ENCODE measurements at places on chromosomes 5 and 9.
A peak's percentile ranks its signal among the peaks of the same experiment; 100 is the strongest.

- DNase-seq, result no peak
These were observed 146.9 kb downstream of the GOLPH3 start for GRCh38 chr5:32027093-32027716.

- no peak for DNase-seq
These were observed 8.1 kb upstream of the ZBTB43 start for GRCh38 chr9:126796758-126797157.

- DNase-seq, result peak; percentile 24
These were observed 61.0 kb downstream of the ARL15 start for GRCh38 chr5:54249210-54250028.

GRCh38 chr5:143913008-143913752 is 101.2 kb downstream of the HMHB1 start:
- DNase-seq, result no peak

DNA sequence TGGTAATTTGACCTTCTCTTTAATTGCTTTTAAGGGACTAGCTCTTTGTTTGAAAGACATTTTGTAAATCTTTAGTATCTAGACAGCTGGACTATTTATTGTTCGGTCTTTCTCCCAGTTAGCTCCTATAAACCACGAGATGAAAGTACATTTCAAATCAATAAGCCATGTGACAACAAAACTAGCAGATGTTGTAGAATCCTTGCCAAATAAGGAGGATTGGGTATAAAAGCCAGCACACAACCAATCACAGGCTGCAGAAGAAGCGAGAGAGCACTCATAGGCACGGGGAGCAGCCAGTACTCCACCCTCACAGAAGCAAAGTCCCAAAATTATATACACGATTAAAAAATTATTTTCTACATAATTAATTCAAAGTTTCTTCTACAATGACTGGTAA is 8.1 kb upstream of the OMD start:
- no peak for DNase-seq

- DNase-seq, result no peak
These were observed 38.7 kb upstream of the RAB3C start for GRCh38 chr5:58544195-58544594.

GRCh38 chr5:178248750-178249149 is 16.1 kb upstream of the PHYKPL start:
- no peak for DNase-seq

GRCh38 chr9:88990041-88990728 is 1.1 kb upstream of the S1PR3 start:
- no peak for DNase-seq

GRCh38 chr5:171592076-171592475 is 172.6 kb downstream of the FGF18 start:
- DNase-seq, result no peak

DNA sequence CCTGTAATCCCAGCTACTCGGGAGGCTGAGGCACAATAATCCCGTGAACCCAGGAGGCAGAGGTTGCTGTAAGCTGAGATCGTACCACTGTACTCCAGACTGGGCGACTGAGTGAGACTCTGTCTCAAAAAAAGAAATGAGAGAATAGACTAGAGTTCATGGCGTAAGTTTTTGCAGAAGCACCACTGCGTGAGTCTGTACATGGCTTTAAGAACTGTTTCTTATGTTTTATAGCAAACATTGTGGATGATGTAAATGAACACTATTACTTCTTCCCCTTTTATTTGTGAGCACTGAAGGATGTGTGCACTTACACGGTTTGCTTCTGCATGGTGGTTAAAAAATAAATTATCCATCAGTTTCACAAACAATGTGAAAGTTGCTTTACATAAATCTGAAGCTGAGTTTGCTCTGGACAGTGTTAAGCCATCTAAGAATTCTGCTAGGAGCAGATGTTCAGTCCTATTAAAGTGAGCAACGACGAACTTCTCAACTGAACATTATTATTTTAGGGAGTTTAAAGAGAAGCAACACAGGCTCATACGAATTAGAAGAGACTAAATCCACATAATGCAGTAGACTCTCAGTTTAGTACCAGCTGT is 52.5 kb downstream of the ZFAND5 start:
- DNase-seq, result no peak

GRCh38 chr5:114898602-114899001 is 271.1 kb downstream of the TRIM36 start:
- DNase-seq, result no peak

GRCh38 chr9:37034305-37034937 is 353 bp upstream of the PAX5 start:
- DNase-seq, result peak; percentile 52

DNA sequence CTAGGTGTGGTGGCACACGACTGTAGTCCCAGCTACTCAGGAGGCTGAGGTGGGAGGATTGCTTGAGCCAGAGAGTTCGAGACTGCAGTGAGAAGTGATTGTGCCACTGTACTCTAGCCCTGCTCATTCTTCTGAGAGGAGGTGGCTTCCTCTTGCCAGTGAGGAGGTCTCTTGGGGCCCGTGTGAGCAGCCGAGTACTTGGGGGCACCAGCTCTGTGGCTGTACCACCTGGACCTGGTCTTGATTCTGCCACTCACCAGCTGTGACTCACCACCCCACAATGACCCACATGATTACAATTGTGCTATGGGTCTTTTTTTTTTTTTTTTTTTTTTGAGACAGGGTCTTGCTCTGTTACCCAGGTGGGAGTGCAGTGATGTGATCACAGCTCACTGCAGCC is 18.0 kb upstream of the CRB2 start:
- DNase-seq, result no peak

DNA sequence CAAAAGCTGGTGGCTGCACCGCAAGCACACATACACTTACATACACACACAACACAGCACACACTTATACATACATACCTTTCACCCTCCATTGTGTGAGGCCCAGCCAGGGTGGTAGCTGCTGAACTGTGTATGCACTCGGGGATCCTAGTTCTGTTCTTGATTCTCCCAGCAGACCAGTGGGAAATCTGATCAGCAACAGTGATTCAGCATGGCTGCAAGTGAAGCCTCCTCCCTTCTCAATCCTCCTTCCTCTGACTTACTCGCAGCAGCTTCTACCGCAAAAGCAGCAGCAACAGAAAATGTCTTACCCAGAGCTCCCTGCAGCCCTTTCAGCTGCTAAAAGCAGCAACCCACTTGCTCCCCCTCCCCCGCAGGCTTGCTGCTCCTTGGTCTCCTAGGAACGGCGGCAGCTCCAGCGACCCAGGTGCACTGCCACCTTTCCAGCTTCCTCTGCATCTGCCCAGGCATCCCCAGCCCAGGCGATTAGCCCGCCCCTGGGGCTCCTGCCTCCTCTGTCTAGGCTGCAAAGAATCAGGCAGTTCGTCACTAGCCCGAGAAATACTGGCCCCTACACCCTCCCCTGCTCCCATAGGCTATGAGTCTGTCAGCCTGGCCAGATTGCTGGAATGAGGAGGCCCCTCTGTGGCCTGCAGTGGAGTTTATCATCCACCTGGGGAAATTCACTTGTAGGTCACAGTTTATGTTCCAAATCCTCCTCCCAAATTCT is at the start of gene KLHL3:
Gene KLHL3, minus strand, starts transcription at position 535 of the 730 bp plus-strand sequence. Its CDS starts 443 bp downstream, at position 92.
- no peak for DNase-seq
